ENCODE measurements at places on chromosomes 6 and 20.

DNA sequence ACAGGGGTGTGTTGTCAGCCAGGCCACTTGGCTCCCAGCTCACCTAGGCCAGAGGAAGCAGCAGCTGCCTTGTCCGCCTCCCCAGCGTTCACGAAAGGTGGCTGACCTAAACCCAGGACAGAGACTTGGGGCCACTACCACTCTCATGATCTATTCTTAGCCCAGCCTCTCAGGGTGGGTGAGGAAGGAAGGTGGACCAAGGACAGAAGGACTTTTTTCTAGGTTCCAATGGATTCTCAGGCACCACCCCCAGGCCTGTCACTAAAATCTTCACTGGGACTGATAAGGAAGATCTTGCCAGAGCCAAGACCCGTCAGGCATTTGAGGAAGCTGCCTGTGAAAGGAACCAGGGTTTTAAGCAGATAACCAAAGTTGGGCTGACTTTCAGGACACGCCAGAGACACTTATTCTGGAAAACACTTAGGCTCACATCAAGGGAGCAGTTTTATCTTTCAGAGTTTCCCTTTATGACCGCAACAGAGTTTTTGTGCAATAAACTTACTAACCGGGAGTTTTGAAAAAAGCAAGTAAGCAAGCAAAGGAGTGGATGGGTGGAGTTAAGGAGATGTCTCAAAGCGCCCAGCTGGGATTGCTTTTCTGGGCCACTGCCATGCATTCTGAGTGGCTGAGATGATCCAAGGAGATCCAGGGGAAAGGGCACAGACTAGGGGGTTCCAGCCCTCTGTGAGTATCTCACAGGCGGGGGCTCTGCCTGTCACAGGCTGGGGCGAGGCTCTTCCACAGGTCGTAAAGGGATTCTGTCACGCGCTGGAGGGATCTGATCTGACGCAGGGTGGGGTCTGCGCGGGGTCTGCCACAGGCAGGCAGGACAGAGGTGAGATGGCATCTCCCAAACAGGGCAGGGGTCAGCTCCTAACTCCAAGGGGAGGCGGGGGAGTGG lies 989 bp downstream of the FITM2 start:
- DNase-seq, result peak; percentile 15

DNA sequence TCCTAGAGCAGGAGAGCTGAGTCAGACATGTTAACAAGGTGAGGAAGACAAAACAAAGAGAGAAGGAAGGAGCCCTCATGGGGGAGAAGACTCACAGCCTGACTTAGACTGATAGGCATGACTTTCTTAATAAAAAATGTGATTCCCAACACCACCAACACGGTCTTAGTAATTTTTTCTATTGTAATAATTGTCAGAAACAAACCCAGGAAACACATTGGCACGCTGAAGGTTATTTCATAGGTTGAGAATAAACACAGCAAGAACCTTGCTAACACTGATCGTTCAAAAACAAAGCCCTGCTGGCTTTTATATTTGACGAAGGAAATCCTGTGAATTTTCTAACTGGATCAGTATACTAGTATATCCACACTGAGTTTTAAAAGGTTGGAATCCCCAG lies 286.8 kb downstream of the HACE1 start:
- peak; percentile 76 for DNase-seq

DNA sequence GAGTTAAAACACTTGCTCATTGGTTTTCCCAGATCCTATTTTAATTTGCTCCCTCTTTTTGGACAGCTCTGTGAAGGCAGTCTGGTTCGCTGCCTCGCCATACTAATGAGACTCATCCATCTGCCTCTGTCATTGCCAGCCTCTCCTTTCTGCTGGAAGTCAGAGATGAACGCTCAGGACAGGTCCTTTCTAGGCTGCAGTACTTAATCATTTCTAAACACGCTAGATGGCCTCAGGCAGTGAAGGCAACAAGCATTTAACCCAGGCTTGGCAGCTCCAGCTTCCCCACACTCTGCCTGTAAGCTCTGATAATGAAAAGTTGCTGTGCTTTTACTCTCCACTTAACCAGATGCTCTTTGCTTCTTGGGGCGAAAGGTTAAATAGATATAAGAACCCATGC lies 286.7 kb upstream of the POU3F2 start:
- no peak for DNase-seq

GRCh38 chr6:52336919-52337561 lies 24.9 kb upstream of the PAQR8 start:
- DNase-seq, result no peak

- DNase-seq, result no peak
Observed at GRCh38 chr6:98443633-98444032, 390.7 kb upstream of the POU3F2 start.

DNA sequence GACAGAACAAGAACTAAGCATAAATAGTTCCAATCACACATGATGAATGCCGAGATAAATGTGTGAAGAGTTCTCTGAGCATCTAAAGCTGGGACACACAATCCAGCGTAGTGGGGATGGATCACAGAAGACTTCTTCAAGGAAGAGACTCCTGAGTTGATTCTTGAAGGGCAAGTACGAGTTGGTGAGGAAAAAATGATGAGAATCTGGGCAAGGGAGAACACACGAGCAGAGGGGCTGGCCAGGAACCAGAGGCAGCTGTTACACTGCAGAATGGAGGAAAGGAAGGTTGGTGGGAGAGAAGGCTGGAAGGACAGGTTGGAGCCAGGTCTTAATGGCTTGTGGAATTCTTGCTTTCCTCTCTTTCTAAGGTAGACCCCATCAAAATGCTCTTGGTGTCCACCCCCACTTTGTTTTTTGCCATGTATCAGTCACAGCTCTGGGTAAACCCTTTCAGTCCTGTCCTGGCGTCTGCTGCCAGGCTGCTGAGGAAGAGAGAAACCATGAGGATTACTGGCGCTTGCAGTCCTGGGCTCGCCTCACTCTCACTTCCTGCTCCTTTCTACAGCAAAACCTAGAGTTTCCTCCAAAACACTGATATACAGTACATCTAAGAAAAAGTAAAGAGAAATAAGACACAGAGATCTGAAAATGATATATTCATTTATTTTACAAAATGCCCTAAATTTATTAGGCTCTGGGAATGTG lies 127.6 kb upstream of the FAM184A start:
- no peak for DNase-seq

- no peak for DNase-seq
Observed at GRCh38 chr6:80331522-80331921, 225.1 kb downstream of the BCKDHB start.

GRCh38 chr6:31480574-31480973 lies 17.4 kb upstream of the MICB start:
- no peak for DNase-seq

Data from endothelial cell of umbilical vein (primary cell).